Gastrocnemius medialis (tissue), 4 donors: ENCODE measurements at places on chromosomes 2 and 18.

- H3K27me3 ChIP-seq = no peaks in the 10 kb centered on the region
- no peak overlapping the region for H3K4me3 ChIP-seq
- H3K36me3 ChIP-seq = no peaks in the 10 kb centered on the region
- peak overlapping the region; percentile 78 for H3K27ac ChIP-seq
- H3K4me1 ChIP-seq = peaks cover 46% of the 10 kb centered on the region
- DNase-seq = peak; percentile 53
Observed at GRCh38 chr2:152546230-152546837, 170.9 kb downstream of the PRPF40A start.

DNA sequence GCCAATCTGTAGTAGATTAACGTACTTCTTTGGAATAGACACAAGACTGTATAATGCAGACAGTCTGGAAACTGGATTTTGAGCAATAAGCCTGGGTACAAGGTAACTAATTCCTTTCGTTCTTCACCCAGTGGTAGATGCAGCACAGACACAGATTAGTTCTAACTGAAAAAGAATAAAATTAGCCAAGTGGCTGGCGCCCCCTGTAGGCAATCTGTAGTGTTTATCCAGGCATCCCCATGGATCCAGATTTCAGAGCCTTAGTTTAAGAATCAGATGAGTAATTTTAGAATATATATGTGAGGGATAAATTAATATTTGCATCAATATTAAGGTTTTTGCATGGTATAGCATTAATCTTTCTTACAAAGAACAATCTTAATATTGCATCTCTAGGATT is 563.9 kb downstream of the DCC start:
- H3K27me3 ChIP-seq = no peaks in the 10 kb centered on the region
- no peaks in the 10 kb centered on the region for H3K36me3 ChIP-seq
- no peak for DNase-seq

DNA sequence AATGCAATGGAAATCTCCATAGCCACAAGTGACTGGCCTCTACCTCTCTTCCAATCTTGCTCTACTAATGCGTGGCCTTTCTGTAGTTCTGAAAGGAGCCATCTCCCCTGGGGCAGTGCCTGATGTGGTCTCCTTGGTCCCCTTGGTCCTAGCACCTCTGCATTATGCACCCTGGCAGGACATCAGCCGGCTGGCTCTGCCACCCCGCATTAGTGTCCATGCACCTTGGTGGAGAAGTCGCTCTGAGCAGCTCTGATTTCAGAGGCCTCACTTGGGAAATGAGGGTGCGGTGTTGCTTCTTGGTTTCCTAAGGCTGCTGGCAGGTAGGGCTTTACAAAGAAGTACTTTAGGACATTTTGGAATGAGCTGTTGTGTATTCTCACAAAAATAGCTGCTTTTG is 317.9 kb downstream of the GBX2 start:
- H3K36me3 ChIP-seq = no peaks in the 10 kb centered on the region
- no peaks in the 10 kb centered on the region for H3K4me1 ChIP-seq
- no peaks in the 10 kb centered on the region for H3K27me3 ChIP-seq
- H3K4me3 ChIP-seq = no peak overlapping the region
- H3K27ac ChIP-seq = no peak overlapping the region

- no peak overlapping the region for H3K4me3 ChIP-seq
- H3K27ac ChIP-seq = no peak overlapping the region
- no peak for DNase-seq
- no peaks in the 10 kb centered on the region for H3K27me3 ChIP-seq
Observed at GRCh38 chr18:79378536-79379250, 17.0 kb upstream of the NFATC1 start.

DNA sequence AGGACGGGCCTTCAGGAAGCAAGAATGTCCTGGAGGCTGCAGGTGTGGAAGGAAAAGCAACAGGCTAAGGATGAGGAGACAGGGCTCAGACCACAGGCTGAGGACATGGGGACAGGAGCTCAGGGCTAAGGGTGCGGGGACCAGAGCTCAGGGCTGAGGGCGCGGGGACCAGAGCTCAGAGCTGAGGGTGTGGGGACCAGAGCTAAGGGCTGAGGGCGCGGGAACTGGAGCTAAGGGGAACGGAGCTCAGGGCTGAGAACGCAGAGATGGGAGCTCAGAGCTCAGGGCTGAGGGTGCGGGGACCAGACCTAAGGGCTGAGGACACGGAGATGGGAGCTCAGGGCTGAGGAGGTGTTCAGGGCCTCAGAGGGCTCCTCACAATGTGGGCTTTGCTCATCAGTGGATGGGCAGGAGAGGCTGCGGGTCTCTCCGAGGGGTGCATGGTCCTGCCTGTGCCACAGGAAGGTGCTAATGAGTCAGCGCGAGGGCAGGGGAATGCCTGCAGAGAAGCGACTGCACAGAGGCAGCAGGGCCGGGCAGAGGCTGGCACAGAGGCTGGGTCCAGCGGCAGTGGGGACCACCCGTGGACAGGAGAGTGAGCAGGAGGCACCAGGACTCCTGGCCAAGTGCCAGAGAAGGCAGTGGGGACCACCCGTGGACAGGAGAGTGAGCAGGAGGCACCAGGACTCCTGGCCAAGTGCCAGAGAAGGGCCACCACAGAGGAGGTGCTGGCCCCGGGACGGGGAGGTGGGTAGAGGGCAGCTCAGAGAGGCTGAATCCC is 271.7 kb downstream of the TWIST2 start:
- no peaks in the 10 kb centered on the region for H3K27me3 ChIP-seq
- DNase-seq = no peak
- H3K4me3 ChIP-seq = no peak overlapping the region
- H3K4me1 ChIP-seq = no peaks in the 10 kb centered on the region
- H3K36me3 ChIP-seq = no peaks in the 10 kb centered on the region

DNA sequence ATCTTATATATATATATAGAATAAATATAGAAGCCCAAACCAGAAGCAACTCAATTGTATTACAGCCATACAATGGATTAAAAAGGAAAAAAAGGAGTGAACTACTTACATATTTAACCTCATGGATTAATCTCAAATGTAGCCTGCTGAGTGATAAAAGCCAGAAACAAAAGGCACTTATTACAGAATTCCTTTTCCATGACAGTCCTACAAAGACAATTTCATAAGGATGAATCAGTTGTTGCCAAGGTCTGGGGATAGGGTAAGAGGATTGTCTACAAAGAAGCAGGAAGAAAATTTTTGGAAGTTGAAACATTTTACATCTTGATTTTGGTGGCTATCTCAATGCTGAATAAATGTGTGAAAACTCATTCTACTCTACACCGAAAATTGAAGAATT is 103.9 kb upstream of the DCC start:
- no peaks in the 10 kb centered on the region for H3K4me1 ChIP-seq
- no peak overlapping the region for H3K4me3 ChIP-seq
- no peaks in the 10 kb centered on the region for H3K27me3 ChIP-seq
- no peak overlapping the region for H3K27ac ChIP-seq
- H3K36me3 ChIP-seq = no peaks in the 10 kb centered on the region

DNA sequence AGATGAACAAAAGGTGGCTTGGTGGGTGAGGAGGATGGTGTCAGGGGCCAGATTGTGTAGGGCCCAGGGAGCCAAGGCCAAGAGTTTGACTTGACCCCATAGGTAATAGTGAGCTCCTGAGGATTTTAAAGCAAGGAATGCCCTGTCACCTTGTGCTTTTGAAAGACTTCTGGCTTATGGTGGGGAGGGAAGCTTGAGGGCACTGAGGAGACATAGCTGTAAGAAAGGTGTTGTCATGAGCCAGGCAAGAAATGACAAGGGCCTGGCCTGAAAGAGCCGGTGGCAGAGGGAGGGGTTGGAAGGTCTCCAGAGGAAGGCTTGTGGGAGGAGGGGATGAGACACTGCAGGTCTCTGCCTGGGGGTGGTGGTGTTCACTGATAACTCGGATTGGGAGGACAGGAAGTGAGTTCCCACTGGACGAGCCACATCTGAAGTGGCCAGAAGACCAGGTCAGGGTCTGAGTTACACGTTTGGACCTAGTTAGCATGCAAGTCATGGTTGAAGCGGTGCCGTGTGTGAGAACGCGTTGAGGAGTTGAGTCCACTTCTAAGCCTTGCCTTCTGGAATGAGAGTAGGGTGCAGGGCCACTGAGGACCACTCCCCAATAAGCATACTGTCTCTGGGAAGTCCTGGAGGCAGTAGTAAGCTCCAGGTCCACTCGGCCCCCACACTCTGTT is 64.3 kb downstream of the TET3 start:
- no peak for DNase-seq
- no peaks in the 10 kb centered on the region for H3K27me3 ChIP-seq
- H3K4me3 ChIP-seq = no peak overlapping the region
- H3K36me3 ChIP-seq = no peaks in the 10 kb centered on the region

DNA sequence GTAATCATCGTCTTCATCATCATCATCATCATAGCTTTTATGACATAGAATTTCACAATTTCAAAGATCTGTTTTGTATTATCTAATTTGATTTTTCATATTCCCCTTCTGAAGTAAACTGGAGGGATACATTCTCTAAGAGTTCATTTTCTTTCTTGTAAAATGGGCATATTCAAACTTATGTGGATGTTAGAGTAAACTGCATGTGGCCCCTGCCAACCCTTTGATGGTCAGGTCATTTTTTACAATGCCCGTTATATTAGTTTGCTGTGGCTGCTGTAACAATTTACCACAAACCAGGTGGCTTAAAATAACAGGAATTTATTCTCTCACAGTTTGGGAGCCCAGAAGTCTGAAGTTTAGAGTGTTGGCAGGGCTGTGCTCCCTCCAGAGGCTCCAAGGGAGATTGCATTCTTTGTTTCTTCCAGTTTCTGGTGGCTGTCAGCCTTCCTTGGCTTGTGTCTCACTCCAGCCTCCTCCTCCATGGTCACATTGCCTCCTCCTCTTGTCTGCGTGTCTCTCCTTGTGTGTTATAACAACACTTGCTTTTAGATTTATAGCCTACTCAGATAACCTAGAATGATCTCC is 127.5 kb upstream of the MMADHC start:
- H3K27ac ChIP-seq = no peak overlapping the region
- H3K4me3 ChIP-seq = no peak overlapping the region
- DNase-seq = no peak
- H3K36me3 ChIP-seq = no peaks in the 10 kb centered on the region
- H3K4me1 ChIP-seq = no peaks in the 10 kb centered on the region
- H3K27me3 ChIP-seq = no peaks in the 10 kb centered on the region

GRCh38 chr18:26706911-26707351 is 158.6 kb downstream of the AQP4 start:
- no peak for DNase-seq
- H3K4me3 ChIP-seq = no peak overlapping the region
- no peaks in the 10 kb centered on the region for H3K36me3 ChIP-seq
- H3K4me1 ChIP-seq = no peaks in the 10 kb centered on the region
- H3K27ac ChIP-seq = no peak overlapping the region

DNA sequence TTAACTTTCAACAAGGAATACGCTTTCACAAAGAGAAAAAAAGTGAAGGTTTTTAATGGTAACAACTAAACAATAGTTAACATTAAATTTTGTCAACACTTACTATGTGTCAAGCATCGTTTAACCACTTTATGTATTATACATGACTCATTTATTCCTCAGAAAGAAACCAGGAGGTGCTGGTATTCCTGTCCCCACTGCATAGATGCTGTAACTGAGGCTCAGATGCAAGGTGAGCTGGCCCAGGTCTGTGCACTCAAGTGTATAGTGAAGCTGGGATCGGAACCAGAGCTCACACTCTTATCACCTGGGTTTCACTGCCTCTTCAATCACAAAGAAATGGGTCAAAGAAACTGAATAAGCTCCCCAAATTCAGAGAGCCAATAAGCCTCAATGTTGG is 16.5 kb downstream of the FBXO15 start:
- H3K4me3 ChIP-seq = no peak overlapping the region
- DNase-seq = no peak
- no peaks in the 10 kb centered on the region for H3K36me3 ChIP-seq
- no peaks in the 10 kb centered on the region for H3K4me1 ChIP-seq
- no peaks in the 10 kb centered on the region for H3K27me3 ChIP-seq
- H3K27ac ChIP-seq = no peak overlapping the region

DNA sequence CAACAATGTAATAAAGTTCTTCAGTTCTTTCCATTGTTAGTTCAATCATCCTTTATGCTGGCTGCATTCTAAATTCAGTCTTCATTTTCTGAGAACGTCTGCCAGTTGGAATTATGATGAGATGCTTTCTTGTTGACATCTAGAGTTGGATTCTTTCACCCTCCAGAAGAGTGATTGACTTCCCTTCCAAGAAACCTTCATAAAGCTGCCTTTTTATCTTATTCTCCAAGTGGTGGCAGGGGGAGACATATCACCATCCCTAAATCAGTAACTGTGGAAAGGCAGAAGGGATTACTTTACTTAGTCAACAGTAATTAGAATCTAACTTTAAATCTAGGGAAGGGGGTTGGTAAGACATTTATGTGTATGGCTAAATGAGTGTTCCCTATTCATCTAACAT is 86.8 kb upstream of the GULP1 start:
- DNase-seq = no peak
- no peaks in the 10 kb centered on the region for H3K36me3 ChIP-seq
- H3K27me3 ChIP-seq = no peaks in the 10 kb centered on the region
- no peak overlapping the region for H3K27ac ChIP-seq

- H3K27ac ChIP-seq = no peak overlapping the region
- H3K36me3 ChIP-seq = no peaks in the 10 kb centered on the region
- no peak for DNase-seq
- H3K4me1 ChIP-seq = no peaks in the 10 kb centered on the region
- H3K4me3 ChIP-seq = no peak overlapping the region
- peaks cover 21% of the 10 kb centered on the region for H3K27me3 ChIP-seq
Observed at GRCh38 chr2:159902722-159903121, 104.7 kb upstream of the CD302 start.

- H3K27me3 ChIP-seq = no peaks in the 10 kb centered on the region
- H3K36me3 ChIP-seq = no peaks in the 10 kb centered on the region
- H3K4me3 ChIP-seq = no peak overlapping the region
- no peak overlapping the region for H3K27ac ChIP-seq
Observed at GRCh38 chr2:16034975-16035746, 94.8 kb downstream of the MYCN start.

DNA sequence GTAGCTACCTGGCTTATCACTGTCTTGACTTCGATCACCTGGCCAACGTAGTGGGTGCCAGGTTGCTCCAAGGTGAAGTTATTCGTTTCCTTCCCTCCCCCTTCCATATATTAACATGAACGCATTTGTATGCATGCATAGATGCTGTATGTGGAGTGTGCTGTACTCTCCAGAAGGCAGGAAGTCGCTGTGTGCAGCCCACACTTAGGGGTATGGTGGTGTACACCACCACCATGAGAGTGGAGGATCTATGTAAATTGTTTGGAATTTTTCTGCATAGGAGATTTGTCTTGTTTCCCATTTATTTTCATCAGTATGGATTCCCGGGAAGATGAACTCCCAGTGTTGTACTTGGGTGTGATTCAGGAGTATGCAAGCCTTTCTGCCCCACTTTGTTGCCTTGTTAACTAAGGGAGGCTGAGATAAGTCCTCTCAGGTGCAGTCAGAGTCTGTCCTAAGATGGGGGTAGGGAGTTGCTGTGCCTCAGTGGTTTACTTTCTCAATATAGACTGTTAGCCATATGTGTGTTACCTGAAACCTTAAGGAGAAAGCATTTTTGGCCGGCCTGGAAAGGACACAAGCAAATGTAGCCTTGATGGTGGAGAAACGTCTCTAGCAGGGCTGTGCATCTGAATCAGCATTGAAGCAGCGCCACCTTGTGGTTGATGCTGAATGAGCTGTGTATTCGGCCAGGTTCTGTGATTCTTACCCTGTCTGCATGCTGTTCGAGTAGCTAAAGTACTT is 149.8 kb downstream of the TANC1 start:
- no peak overlapping the region for H3K27ac ChIP-seq
- no peaks in the 10 kb centered on the region for H3K36me3 ChIP-seq
- H3K4me3 ChIP-seq = no peak overlapping the region
- DNase-seq = peak; percentile 58
- H3K4me1 ChIP-seq = no peaks in the 10 kb centered on the region
- H3K27me3 ChIP-seq = no peaks in the 10 kb centered on the region
